Heart left ventricle (tissue), 16 donors: ENCODE measurements at places on chromosomes 5 and 9. TPM values are rescaled to one million over a fixed set of nuclear protein-coding genes. Genes with fewer than 3 reads are reported as not detected.
A peak's percentile ranks its signal among the peaks of the same experiment; 100 is the strongest.

- no peaks in the 10 kb centered on the region for H3K27me3 ChIP-seq
- no peak for DNase-seq
- peaks cover 16% of the 10 kb centered on the region for H3K4me1 ChIP-seq
These were observed 70.5 kb upstream of the BOD1 start for GRCh38 chr5:173686950-173687349.

- H3K4me1 ChIP-seq, result peaks cover 6% of the 10 kb centered on the region
- no peak overlapping the region for H3K4me3 ChIP-seq
- no peak for DNase-seq
These were observed 10.5 kb upstream of the NR4A3 start for GRCh38 chr9:99811172-99811571.

GRCh38 chr5:172901788-172902496, 57.3 kb upstream of the RPL26L1 start:
- H3K27ac ChIP-seq, result peak overlapping the region; percentile 28
- no peak for DNase-seq
- no peaks in the 10 kb centered on the region for H3K27me3 ChIP-seq
- peaks cover 18% of the 10 kb centered on the region for H3K36me3 ChIP-seq
- no peak overlapping the region for H3K4me3 ChIP-seq
- peaks cover 60% of the 10 kb centered on the region for H3K4me1 ChIP-seq

DNA sequence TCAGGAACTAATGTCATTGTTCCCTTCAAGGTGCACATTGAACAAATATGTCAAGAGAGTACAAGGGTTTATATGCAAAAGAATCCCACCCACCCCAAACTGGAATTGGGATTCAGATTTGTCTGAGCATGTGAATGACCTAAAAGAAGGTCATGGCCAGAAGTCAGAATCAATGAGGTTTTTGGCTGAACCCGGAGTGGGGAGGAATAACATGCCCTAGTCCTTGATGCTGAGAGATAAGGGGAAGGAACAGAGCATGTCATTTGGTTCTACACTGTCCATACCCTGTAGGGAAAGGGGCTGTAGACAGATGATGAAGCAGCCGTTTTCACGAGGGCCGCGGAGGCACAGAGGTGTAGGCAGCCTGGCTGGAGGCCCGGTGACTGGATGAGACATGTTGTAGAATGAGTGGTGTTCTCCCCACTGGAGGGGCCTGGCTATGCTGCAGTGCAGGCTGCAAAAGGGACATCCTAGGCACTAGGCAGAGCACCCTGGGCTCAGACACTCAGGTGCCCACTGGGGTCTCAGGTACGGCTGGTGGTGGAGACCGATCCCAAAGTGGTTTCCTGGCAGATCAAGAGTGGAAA, 65.9 kb downstream of the ZFAND5 start:
- H3K27ac ChIP-seq, result no peak overlapping the region
- no peak for DNase-seq
- H3K4me3 ChIP-seq, result no peak overlapping the region

The PIK3R1 gene
- total RNA-seq, result 102 TPM

- H3K4me1 ChIP-seq, result no peaks in the 10 kb centered on the region
- no peak overlapping the region for H3K4me3 ChIP-seq
- DNase-seq, result no peak
- H3K36me3 ChIP-seq, result no peaks in the 10 kb centered on the region
These were observed 123.2 kb upstream of the KIF2A start for GRCh38 chr5:62182802-62183201.

DNA sequence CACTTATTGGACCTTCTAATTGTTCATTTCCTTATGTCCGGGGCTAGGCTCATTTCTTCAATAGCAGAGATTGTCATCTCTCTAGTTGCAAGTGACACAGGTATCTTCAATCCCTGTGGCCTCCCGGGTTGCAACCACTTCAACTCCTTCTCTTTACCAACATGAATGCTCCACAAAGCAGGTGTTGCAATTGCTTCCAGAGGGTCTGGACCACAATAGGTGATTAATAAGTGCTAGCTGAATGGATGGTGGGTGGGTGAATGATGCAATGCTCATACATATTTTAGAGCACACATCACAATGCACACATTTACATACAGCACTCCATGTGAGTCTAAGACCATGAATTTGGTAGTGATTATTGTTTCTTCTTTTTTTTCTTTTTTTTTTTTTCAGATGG, 2.6 kb downstream of the CEMIP2 start:
- peaks cover 28% of the 10 kb centered on the region for H3K4me1 ChIP-seq
- no peak overlapping the region for H3K27ac ChIP-seq
- no peaks in the 10 kb centered on the region for H3K36me3 ChIP-seq
- no peak overlapping the region for H3K4me3 ChIP-seq
- H3K27me3 ChIP-seq, result no peaks in the 10 kb centered on the region

The PFN3 gene
- total RNA-seq, result not detected
